ENCODE measurements at places on chromosomes 3 and 15. TPM values are rescaled to one million over a fixed set of nuclear protein-coding genes. Genes with fewer than 3 reads are reported as not detected.

DNA sequence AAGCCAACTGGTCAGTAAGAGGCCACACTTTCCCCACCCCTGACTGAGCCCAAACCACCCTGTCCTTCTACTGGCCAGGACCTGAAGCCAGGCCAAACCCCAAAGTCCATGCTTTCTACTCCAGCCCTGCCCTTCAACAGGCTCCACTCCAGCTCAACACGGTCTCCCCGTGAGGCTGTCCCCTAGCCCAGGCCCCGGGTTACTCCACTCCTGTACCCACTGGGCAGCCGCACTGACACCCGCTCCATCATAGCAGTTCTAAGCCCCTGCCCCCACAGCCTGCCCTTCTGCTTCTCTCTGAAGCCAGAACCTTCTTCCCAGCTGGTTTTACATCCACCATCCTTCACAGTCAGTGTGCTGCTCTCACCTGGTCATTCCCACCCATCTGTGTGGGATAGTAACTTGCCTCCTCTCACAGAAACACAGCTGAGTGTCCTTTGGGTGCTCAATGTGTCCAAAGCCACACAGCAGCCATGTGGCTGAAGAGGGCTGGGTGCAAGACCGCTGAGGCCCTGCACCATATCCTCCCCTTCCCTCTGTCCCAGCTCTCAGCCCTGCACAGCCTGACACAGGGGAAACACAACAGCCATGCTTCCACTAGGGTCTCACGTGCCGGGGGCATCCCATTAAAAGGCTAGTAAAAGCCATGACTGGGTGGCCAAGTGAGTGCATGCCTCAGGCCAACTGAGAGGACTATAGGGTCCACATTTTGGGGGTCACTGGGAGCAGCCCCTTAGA is 38.1 kb downstream of the TLE3 start:
- no peak overlapping the region for H3K4me3 ChIP-seq
- H3K4me1 ChIP-seq, result no peaks in the 10 kb centered on the region
- no peak overlapping the region for H3K27ac ChIP-seq

- peaks cover 14% of the 10 kb centered on the region for H3K4me1 ChIP-seq
- peak; percentile 72 for DNase-seq
- no peak within 1 kb of the TSS for H3K27ac ChIP-seq
- H3K36me3 ChIP-seq, result no peaks in the 10 kb centered on the region
- H3K27me3 ChIP-seq, result no peaks in the 10 kb centered on the region
These were observed at the start of gene SPATA12 for GRCh38 chr3:57060089-57060821. TSS of gene SPATA12 (plus strand) at chr3:57060664. CDS start at chr3:57073695, 13,031 bp downstream.

- peaks cover 32% of the 10 kb centered on the region for H3K4me1 ChIP-seq
- peak overlapping the region; percentile 65 for H3K27ac ChIP-seq
- no peaks in the 10 kb centered on the region for H3K36me3 ChIP-seq
- no peaks in the 10 kb centered on the region for H3K27me3 ChIP-seq
These were observed 55.3 kb upstream of the CA12 start for GRCh38 chr15:63436872-63437375.

DNA sequence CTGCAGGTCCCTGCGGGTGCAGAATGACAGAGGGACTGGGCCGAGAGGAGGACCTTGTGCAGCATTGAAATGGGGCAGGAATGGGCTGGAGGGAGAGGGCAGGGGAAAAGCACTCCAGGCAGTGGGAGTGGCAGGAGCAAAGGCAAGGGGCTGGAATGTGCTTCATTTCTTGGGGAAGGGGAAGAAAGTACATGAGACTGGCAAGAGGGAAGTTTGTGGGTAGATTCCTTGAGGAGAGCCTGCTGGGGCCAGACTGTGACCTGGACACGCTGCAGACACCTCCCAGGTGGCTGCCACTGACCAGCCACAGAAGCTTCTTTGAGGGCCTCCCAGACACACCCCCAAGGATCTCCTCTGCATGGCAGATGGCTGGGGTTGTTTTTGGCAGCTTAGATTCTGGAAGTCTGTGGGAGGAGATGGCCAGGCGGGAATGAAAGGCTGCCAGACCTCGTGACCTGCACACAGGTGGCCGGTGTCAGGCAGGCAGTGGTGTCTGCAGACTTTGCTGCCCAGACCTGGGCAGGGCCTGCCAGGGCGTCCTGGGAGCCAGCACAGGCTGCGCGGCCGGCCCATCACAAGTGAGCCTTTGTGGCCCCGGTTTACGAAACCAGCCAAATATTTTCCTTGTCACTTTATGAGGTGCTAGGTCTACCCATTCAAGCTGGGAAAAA is 53.1 kb downstream of the SPSB4 start:
- no peak overlapping the region for H3K4me3 ChIP-seq
- no peaks in the 10 kb centered on the region for H3K4me1 ChIP-seq
- H3K36me3 ChIP-seq, result no peaks in the 10 kb centered on the region
- no peak for DNase-seq
- no peak overlapping the region for H3K27ac ChIP-seq
- H3K27me3 ChIP-seq, result no peaks in the 10 kb centered on the region

DNA sequence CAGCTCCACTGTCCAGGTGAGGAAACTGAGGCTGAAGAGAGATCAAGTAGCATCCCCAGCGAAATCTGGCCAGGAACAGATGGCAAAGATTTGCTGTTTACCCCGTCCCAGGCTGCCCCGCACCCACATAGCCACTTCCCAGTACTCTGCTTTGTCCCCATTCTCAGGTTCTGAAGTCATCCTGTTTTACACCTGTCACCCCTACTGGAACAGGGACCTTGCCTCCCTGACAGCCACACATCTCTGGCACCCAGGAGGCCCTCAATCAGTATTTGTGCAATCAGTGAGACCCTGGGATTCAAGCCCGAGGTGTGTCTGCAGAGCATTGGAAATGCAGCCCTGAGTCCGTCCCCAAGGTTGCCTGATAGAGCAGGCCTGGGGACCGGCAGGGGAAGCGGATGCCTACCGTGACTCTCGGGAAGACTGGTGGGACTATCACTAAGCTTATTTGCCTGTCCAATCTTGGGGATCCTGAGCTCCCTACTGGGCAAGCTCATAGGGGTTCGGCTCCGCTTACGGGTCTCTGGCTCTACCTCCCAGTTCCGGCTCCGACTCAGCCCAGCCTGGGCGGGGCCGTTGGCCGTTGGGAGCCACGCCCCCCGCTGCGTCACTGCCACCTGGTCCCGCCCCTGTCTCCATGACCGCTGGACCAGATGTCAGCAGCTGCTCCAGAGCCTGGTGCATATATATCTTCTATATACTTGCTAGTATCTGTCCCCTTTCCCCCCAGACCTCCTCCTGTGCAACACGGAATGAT is 17.5 kb upstream of the FANCD2 start:
- H3K4me3 ChIP-seq, result no peak overlapping the region
- H3K4me1 ChIP-seq, result peaks cover 10% of the 10 kb centered on the region
- H3K36me3 ChIP-seq, result no peaks in the 10 kb centered on the region

DNA sequence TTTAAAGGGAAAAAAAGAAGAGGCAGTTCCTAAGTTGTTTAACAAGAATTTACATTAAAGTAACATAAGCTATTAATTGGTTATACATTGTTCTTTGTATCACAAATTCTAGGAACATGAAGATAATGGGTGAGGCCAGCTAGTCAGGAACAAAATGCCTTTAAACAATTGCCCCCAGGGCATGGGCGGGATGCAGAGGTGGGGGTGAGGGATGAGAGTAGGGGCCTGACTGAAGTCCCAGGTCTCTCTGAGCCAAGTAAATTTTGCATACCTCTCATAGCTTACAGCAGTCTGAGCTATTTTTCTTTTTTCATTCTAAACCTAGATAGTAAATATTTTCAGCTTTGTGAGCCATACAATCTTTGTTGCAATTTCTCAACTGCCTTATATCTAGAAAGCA is 77.8 kb upstream of the RNU6-1 start:
- H3K4me1 ChIP-seq, result peaks cover 40% of the 10 kb centered on the region
- no peak for DNase-seq
- no peak overlapping the region for H3K4me3 ChIP-seq
- H3K36me3 ChIP-seq, result no peaks in the 10 kb centered on the region
- H3K27ac ChIP-seq, result no peak overlapping the region

DNA sequence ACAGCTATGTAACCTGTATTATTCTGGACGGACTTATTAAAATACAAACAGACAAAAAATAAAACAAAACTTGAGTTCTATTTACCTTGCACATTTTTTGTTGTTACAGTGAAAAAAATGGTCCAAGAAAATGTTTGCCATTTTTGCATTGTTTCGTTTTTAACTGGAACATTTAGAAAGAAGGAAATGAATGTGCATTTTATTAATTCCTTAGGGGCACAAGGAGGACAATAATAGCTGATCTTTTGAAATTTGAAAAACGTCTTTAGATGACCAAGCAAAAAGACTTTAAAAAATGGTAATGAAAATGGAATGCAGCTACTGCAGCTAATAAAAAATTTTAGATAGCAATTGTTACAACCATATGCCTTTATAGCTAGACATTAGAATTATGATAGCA is 17.1 kb downstream of the LMOD3 start:
- DNase-seq, result no peak
- H3K36me3 ChIP-seq, result peaks cover 37% of the 10 kb centered on the region
- no peak overlapping the region for H3K27ac ChIP-seq
- H3K4me1 ChIP-seq, result no peaks in the 10 kb centered on the region
- H3K4me3 ChIP-seq, result no peak overlapping the region
- H3K27me3 ChIP-seq, result no peaks in the 10 kb centered on the region

- H3K4me1 ChIP-seq, result no peaks in the 10 kb centered on the region
- H3K4me3 ChIP-seq, result no peak overlapping the region
- H3K27ac ChIP-seq, result no peak overlapping the region
- H3K27me3 ChIP-seq, result no peaks in the 10 kb centered on the region
- DNase-seq, result no peak
- no peaks in the 10 kb centered on the region for H3K36me3 ChIP-seq
These were observed 365.7 kb upstream of the TPM1 start for GRCh38 chr15:62676891-62677290.

DNA sequence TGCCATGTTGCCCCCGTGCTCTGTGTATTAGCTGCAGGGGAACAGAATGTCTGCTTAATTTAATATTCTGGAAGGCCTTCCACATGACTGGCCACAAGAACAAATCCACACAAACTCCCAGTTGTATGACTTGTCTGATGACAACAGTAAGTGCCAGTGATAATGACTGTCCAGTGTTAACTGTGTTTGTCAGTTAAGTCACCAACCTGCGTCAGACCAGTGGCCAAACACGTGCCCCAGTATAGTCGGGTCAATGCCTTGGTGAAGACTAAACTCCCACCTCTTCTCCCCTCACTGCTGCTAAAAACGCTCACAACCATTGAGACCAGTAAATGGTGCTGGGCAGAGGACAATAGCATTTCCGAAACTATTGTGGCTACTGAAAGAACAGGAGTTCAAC is 9.8 kb upstream of the ATP13A5 start:
- no peak overlapping the region for H3K27ac ChIP-seq
- H3K27me3 ChIP-seq, result no peaks in the 10 kb centered on the region
- DNase-seq, result no peak
- peaks cover 8% of the 10 kb centered on the region for H3K4me1 ChIP-seq

The NME9 gene
- 0.13 TPM for total RNA-seq

The TAGLN3 gene
- not detected for total RNA-seq

The BLM gene
- 25.0 TPM for total RNA-seq

The SEMA3B gene
- 2.6 TPM for total RNA-seq

The ZMYND10 gene
- not detected for total RNA-seq

Data from SJSA1 (cell line).